GM19239 (cell line): ENCODE measurements at places on chromosomes 2 and 18.

- no peak for DNase-seq
Measured at GRCh38 chr2:7031547-7032245, 114.5 kb downstream of the RNF144A start.

DNA sequence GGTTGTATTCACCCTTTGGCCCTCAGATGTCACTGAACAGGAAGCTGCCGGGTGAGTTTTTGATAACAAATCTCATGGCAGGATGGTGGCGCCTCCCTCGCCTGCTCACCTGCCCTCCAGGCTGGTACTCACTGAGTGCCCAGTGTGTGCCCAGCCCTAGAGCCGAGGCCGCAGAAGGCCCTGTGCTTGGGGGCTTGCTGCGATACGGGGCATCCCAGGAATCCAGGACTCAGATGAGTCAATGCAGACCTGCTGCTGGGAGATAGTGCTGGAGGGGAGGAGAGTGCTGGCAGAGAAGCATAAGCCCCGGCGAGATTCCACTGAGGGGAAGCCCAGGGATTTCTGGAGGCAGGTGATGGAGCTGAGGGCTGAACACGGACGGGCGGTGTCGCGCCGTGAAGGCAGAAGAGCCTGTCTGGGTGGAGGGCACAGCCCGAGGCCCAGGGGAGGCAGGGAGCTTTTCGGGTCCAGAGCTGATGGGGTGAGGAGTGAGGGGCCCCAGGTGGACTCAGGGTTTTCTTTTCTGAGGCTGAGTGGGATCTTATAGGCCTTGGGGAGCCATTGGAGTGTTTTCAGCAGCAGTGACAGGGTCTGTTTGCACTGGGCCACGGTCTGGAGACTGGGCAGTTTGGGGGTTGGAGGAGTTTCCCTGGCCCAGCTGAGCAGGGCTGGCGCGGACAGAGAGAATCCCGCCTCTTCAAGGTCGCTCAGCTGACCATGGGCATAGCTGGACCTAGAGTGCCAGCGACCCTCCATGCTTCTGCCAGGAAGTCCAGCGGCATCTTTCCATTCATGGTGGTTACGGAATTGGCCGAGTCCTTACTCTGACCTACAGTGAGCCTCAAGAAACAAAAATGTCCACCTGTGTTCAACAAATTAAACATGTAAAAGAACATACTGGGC lies 35.5 kb downstream of the LDLRAD4 start:
- DNase-seq: no peak

DNA sequence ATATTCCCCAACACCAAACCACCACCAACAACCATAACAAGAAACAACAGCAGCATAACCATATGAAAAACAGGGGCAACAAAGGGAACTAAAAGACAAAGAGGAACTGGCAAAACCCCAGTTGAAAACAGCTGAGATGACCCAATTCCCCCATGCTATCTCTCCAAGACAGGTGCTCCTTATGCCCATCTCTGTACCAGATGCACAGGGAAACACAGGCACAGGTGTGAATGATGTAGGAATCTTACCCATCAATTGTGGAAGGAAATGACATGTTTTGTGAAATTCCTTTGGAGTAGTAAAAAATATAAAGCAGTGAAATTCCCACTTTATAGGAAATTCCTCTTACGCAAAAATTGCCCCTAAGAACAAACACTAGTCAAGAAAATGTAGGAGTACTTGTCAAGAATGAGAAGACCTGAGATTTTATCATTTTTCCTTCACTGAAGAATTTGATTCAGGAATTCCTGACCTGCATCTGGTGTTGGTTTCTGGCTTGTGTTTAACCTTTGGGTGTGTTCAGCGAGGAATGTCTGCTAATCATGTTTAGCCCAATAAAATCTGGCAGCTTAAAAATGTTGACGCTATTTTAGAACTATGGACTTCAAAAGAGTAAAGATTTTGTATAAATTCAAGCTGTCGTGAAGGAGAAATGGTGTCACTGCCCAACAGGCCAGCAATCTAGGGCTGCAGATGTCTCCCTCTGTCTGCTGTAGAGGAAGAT lies 67.7 kb upstream of the ARHGAP28 start:
- no peak for DNase-seq

- no peak for DNase-seq
Measured at GRCh38 chr2:130728549-130729316, at the start of gene GPR148. TSS of gene GPR148 (plus strand) at chr2:130729070. CDS start at chr2:130729152, 82 bp downstream.

- no peak for DNase-seq
Measured at GRCh38 chr2:48548840-48549239, 18.9 kb downstream of the STON1 start.

- DNase-seq: no peak
Measured at GRCh38 chr2:43083710-43084698, 142.4 kb downstream of the ZFP36L2 start.

- DNase-seq: no peak
Measured at GRCh38 chr2:215796140-215796855, 217.1 kb downstream of the MREG start.

DNA sequence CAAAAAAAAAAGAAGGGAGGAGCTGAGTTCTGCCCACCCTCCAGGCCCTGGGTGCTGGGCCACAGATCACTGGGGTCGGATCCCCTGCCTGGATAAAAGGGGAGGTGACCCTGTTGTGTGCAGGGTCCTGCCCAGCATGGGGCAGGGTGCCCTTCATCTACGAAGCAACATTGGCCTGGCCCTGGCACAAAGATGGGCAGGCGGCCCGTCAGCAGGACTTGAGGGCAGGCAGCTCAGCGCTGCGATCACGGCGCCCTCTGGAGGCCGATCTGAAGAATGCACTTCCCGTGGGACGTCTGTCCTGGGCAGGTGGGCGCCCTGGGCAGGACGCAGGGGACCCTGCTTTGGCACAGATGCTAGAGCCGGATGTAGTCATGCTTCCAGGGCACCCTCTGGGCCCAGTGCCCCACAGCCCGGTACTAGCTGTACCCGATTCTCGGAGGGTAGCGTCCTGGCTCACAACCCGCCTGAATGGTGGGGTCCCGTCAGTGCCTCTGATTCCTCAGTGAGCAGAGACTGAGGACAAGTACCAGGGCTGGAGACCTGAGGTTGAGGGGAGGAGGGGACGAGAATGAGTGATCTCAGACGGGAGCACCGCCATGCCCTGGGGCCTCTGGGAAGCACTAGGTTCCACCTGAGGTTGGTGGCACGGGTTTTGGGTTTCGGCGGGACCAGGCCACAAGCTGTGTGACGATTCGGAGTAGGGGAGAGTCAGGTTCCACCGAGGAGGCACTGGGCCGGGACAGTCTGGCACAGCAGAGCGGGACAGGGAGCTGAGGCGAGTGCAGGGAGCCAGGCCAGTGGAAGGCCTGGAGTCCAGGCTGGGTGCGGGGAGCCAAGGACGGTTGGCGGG lies 18.0 kb downstream of the ARID5A start:
- DNase-seq: peak; percentile 87

- DNase-seq: peak; percentile 83
Measured at GRCh38 chr18:51110073-51110797, 80.2 kb downstream of the SMAD4 start.

DNA sequence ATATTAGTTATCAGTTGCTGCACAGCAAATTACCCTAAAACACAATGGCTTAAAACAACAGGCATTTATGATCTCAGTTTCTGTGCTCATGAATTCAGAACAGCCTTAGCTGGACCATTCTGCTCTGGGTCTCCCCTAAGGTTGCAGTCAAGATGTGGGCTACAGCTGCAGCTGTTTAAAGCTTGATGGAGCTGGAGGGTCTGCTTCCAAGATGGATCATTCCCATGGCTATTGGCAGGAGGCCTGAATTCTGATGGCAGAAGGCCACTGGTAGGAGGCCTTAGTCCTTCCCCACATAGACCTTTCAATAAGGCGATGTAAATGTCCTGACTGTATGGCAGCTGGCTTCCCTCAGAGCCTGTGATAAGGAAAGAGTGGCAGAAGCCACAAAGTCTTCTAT lies 118.6 kb upstream of the SERPINE2 start:
- no peak for DNase-seq
